T-cell (primary cell): ENCODE measurements at places on chromosomes 6 and 20. TPM values are rescaled to one million over a fixed set of nuclear protein-coding genes. Genes with fewer than 3 reads are reported as not detected.

DNA sequence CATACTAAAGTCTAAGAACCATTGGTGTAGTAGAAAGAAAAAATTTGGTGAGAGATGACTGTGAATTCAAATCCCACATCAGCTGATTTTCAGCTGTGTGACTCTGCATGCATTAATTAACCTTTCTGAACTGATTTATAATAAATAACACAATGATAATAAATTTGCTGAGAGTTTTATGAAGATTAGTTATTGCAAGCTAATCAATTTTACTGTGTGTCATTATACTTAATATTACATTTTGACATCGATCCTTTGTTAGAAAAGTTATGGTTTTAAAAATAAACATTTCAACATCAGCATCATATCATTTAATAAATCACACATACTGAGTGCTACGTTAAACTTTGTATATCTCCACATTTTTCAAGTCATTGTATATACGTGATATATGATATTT lies 599.7 kb upstream of the MMS22L start:
- DNase-seq: no peak

GRCh38 chr6:14442242-14442641 lies 324.7 kb downstream of the CD83 start:
- no peak for DNase-seq

DNA sequence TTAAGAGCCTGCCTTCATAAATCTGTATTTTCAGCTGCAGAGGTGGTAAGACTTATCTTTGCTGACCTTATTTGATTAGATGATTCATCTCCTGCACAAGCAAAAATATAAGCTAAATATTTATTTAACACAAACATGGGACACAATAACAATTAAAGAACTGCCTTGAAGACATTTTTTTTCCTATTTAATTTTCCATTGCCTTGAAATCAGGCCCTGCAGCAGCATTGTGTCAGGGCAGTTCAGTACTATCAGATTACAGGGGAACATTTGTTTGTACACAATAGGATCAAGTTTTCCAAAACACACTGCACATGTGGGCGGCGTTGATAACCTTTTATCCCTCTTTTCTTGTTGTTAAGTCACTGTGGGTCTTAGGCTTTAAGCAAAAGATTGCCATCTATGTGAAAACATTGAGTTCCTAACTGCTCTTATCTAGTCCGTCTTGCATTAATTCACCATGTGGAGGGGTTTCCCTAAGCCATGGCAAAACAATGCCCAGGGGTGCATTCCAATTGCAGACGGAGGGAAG lies 7.4 kb downstream of the ADGRF5 start:
- DNase-seq: no peak

- DNase-seq: no peak
These were observed 125.6 kb upstream of the MAFB start for GRCh38 chr20:40814631-40814960.

The CAP2 gene
- total RNA-seq: not detected

The BANF2 gene
- total RNA-seq: not detected

The LY6G6D gene
- total RNA-seq: not detected
